ENCODE measurements at places on chromosomes 6 and 20.

GRCh38 chr6:42142118-42142835, at the start of gene C6orf132:
Gene C6orf132 (minus strand): TSS chr6:42142620. CDS start chr6:42142444, 176 bp downstream.
- no peak for DNase-seq

DNA sequence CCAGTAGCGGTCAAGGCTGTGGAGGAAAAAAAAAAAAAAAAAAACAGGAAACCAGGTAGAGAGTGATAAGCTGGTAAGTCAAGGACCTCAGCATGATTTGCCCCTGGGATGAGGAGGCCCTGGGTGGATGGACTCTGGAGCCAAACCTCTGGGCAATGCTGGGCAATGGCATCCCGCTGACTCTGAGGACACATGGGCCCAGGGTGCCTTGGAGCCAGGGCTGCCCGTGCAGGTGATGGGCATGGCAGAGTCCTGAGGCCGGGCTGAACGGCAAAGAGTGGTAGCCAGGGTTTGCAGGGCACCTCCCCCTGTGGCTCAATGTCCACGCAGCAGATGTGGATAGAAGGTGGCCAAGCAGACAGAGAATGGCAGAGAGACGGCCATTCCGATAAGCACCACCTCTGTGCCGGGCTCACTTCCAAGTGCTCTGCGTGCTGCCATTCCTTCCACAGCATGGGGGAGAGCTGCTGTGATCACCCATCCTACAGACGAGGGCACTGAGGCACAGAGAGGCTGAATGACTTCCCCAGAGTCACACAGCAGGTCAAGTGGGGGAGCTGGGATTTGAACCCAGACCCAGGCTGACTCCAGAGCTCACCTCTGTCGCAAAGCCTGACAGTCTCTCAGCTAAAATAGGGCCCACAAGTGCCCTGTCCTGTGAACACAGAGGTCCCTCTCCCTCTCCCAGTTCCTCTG, 353.9 kb downstream of the CDH4 start:
- DNase-seq, result no peak

DNA sequence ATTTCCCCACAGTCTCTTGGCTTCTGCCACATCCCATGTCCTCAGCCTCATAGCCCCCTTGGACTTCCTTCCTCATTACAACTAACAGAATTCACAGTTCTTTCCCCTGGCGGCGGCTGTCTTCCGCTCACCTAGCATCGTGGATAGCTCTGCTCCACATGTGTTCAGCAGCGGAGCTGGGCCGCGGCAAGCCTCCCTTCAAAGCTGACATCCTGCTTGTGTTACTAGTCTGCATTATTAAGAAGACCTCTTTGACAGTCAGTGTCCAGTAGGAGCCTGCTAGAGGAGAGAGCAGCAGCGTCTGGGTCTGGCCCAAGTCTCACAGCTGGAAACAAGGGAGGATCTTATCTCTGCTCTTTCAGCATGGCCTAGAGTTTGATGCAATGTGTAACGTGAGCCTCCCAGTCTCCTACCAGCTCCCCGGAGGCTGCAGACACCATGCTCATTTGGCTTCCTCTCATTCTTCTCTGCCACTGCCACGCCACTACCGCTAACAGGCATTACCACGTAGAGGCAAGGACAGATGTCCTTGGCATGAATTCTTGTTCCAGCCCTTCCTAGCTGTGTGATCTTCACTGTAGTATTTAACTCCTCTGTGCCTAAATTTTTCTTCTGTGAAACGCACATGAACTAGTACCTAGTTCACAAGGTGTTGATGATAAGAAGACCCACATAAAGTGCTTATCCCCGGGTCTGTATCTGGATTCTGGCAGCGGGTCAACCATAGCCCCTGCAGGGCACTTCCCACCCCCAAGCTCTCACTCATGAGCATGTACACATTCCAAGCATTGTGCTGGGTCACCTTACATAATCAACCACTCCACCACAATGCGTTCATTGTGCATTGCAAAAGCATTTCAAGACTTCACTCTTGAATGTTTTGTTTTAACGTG, 107.1 kb upstream of the BACH2 start:
- DNase-seq, result no peak

DNA sequence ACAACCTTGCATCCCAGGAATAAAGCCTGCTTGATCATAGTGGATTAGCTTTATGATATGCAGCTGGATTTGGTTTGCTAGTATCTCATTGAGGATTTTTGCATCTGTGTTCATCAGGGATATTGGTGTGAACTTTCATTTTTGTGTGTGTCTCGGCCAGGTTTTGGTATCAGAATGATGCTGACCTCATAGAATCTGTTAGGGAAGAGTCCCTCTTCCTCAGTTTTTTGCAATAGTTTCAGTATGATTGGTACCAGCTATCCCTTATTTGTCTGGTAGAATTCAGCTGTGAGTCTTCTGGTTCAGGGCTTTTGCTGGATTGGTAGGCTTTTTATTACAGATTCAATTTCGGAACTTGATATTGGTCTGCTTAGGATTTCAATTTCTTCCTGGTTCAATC, 132.5 kb downstream of the ZFAND3 start:
- no peak for DNase-seq

GRCh38 chr6:167330750-167331149, 5.9 kb downstream of the TTLL2 start:
- DNase-seq, result no peak

- no peak for DNase-seq
Observed at GRCh38 chr20:10758446-10758845, 84.6 kb upstream of the JAG1 start.

DNA sequence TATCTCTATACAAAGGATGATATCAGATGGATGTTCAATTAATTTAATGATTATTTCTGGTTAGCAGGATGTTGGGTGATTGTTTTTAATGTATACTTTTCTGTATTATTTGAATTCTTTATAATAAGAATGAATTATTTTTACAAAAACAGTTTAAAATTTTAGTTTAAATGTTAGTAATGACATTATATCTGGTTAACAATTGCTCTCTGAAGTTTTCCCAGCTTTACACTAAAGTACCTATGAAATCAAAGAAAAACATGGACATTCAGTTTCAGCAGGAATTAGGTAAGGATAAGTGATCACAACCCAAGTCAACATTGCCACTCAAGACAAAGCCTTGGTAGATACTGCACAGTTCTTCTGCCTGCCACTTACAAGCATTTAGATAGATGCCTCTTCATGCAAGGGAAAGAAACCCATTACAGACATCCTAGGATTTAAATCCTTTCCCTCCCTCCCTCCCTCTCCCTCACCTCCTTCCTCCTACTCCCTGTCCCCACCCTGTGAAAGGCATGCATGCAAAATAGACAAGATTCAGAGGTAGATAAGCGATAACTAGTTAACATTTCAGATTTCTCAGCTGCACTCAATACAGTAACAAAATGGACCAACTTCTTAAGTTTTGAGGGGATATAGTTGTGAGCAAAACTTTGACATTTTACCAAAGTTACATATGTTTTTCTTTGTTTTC, 143.8 kb downstream of the STXBP5 start:
- DNase-seq, result no peak

GRCh38 chr6:24513602-24514001, 18.8 kb downstream of the ALDH5A1 start:
- no peak for DNase-seq

- DNase-seq, result no peak
Observed at GRCh38 chr6:1464781-1465370, 75.5 kb downstream of the FOXF2 start.

GRCh38 chr20:51596668-51597388, 54.3 kb upstream of the NFATC2 start:
- no peak for DNase-seq

DNA sequence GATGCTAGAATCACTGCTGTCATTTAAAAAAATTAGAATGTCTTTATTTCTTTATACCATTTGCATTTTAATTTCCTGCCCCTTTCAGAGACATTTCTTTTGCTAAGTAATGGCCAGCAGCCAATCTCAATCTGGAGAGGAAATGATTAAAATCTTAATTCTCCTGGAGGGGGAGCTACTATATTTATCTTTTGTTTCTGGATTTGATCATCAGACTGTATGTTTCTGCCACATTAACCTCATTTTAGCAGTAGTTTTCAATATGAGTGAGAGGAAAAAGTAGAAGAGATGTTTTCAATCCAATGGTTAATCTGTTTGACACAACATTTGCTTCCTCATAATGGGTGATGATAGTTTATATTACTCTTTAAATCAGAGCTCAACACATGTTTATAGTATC, 138.0 kb downstream of the FUT9 start:
- no peak for DNase-seq

GRCh38 chr6:13505345-13505734, 17.9 kb upstream of the GFOD1 start:
- DNase-seq, result no peak

DNA sequence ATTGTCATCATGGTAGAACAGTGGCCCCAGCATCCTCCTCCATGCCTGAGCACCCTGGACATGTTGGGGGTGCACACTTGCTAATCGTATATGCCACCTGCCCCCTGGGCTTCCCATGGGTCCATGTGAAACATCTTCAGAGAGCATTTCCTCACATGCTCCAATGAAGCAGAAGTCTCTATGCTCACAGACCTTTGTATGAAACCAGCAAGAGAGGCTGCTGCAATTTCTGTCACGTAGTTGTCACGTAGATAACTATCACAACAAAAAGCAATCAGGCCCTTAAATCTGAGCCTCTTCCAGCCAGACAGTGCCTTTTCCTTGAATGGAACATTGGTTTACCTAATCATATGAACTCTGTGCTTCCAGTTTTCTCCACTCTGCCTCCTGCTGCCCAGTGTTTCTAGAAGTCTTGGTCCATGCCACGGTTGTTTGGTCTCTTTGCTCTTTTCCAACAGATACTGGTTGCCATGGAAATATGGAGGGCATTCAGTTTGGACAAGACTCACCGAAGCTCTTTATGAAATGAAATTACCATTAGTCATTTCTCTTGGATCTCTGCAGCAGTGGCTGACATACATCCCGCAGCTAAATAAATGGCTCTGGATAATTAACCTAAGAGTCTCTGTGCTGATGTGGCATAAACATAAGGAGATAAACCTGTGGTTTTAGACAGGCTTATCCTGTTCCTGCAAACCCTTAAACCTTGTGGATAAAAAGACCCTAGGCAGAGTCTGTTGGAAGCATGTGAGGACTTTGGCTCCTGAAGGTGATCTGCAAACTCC, 172.8 kb upstream of the SYNDIG1 start:
- DNase-seq, result no peak

- no peak for DNase-seq
Observed at GRCh38 chr6:25835442-25836283, 3.8 kb upstream of the SLC17A1 start.

DNA sequence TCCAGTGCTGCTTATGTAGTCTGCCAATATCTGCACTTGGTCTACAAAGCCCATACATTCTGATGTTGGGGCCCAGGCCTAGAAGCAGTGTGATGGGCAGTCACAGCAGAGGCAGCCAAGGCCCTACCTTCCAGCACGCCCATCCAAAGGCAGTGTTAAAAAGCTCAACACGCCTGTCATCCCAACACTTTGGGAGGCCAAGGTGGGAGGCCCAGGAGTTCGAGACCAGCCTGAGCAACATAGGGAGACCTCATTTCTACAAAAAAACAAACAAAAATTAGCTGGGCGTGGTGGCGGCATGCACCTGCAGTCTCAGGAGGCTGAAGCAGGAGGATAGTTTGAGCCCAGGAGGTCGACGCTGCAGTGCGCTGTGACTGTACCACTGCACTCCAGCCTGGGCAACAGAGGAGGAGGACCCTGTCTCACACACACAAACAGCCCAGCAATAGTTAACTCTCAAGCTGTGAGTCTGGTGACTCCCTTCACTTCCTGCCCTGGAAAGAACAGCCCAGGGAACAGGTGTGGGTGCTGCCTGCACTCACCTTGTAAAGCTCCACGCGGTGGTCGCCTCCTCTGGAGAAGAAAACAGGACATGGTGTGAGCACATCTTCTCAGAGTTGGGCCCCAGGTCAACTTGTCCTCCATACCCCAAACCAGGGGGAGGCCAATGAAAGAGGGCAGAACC, 68.8 kb downstream of the PYGB start:
- no peak for DNase-seq

GRCh38 chr6:168035661-168036545, 38.4 kb downstream of the KIF25 start:
- peak; percentile 84 for DNase-seq

- no peak for DNase-seq
Observed at GRCh38 chr6:148367411-148368024, 24.9 kb downstream of the SASH1 start.

DNA sequence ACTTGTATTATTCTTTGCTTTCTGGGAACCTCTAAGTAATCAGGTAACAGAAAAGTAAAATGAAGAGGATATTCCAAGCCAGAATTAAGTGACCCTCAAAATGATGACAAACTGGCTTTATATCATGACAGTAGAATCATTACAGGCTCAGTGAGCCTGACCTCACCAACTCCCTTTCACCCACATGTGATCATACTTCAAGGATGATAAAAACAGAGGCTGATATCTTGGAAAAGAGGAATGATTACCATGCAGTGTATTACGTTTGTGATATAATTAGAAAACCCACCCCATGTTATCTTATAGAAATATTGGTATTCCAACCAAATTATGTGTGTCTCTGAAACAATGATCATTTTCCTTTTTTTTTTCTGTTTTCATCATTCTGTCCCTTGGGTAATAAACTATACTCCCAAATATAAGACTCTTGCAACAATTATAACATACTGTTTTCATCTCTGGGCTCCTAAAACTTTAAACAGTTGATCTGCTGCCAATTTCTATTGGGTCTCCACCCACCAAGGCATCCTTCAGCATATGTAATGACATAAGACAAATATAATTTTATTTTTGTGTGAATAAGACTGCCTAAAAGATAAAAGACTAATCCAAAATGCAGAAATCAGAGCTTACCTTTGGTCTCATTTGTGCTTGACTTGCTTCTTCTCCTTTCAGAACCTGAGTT, 115.7 kb downstream of the DST start:
- DNase-seq, result no peak

DNA sequence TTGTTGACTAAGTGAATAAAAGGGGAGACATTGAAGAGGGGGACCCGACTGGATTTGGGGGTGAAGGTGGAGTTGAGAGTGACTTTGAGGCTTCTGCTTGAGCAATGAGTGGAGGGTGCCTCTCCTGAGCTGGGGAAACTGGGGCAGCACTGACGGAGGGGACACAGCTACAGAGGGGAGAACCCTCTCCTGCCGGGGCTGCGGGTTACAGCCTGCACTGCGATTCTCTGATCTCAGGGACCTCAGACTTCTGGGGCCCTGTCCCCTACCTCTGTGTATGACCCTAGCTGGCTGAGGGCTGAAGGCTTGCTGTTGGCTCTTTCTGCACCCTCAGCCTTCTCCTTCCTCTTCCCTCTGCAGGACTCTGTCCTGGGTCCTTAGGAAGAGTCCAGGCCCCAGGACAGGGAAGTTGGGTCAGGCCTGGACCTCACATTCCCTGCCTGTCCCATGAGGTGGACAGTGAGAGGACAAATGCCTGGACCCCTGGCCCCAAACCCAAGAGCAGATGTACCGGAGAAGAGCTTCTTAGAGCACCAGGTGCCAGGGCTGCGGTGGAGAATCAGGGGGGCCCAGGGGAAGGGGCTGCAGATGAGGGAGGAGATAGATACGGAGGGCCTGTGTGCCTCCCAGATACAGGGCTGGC, 13.7 kb upstream of the FAM110A start:
- DNase-seq, result no peak

Measured in T-helper 2 cell (primary cell).